ENCODE measurements at places on chromosomes 5 and 9.

DNA sequence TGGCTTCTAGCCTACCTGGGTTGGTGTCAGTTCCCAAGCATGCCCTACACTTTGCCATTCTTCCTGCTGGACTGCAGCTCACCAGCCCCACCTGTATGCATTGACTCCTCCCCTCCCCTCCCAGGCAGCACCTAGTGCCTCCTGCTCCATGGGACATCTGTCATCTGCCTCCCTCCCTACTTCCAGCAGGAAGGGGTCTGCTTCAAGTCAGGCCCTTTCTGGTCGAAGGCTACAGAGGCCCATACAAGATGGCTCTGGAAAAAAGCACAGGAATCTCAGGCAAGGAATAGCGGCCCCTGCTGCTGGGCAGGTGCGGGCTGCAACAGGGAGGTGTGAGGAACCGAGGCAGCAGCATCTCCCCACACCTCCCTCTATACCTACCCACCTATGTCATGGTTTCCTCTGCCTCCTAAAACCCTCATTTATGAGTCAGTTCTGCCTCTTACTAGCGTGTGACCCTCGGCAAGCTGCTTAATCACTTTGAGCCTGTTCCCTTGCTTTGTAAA is 19.7 kb downstream of the WWC1 start:
- no peak for DNase-seq

DNA sequence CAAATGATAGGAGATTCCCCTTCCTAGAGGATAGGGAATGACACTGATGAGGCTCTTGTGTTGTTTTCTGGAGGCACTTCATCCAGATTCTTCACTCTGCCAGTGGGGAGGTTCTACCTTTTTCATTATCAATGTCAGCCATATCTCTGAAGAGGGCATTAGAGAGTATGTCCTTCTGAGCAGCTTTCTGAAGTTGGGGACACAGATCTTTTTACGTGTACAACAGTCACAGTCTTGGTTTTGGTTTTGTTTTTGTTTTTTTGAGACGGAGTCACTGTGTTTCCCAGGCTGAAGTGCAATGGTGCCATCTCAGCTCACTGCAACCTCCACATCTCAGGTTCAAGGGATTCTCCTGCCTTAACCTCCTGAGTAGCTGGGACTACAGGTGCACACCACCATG is 22.6 kb downstream of the CENPH start:
- no peak for DNase-seq

GRCh38 chr9:6109571-6109970 is 94.1 kb upstream of the RANBP6 start:
- DNase-seq = no peak

DNA sequence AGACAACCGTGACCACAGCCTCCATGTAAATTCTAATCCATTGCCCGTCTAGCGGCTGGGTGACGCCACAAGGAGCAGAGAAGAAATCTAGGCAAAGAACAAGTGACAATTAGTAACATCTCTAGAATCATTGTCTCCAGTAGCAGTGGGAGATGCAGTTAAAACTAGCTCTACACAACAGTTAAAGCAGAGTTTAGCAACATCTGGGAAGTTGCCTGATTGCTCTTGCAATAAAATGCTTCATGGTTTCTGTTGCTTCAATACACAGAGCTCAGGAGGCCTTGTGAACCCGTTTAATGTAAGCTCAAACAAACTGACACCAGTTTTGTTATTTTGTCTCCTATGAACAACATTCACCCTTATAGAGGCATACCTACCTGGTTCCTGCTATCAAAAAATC is 369.8 kb upstream of the PDE4D start:
- no peak for DNase-seq

GRCh38 chr5:180316586-180316985 is 24.7 kb upstream of the MAPK9 start:
- DNase-seq = no peak

DNA sequence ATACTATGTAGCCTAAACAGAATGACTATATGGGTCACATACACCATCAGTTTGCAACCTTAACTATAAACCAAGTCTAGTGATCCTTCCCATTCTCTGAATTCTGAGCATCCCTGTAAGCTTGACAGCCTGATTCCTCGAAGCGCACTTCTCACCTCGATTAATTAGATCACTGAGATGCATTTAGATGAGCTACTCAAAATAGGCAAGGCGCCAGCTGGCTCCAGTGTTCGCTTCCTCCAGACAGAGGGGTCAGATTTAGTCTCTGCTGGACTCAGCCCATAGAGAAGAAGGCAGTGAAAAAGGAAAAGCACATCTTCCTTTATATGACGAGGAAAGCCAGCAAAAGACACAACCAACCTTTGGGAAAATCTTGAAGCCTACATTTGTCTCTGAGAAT is 371.5 kb downstream of the MLLT3 start:
- no peak for DNase-seq

DNA sequence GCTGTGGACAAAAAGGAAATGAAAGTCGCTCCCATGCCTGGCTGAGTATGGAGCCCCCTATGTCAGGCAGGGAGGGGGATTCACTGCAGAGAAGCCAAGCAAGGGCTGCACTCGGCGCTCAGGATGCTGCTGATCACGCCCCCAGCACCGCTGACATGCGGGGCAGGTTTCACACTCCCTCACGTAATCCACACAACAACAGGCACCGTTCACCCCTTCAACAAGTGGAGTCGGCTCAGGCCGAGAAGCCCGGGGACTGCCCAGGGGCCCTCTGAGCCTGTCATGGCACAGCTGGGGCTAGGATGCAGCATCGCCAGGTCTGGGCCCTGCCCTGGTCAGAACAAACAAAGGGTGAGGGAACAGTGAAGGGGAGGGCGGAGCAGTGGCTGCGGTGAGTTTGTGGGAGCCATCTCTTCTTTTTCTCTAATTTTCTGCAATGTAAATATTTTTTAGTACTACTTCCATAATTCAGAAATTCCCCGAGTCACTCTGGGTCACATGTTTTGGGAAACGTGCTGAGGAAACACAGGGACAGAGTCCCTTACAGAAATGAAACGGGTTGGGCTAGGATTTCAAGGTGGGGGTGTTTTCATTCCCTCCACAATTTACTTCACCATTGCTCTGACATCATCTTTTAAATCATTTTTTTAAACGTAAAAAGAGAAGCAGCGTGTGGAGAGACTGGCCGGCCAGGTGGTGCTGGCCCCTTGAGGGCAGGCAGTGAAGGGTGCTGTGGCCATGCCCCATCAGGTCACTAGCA is 49.8 kb downstream of the PRRT1B start:
- no peak for DNase-seq

DNA sequence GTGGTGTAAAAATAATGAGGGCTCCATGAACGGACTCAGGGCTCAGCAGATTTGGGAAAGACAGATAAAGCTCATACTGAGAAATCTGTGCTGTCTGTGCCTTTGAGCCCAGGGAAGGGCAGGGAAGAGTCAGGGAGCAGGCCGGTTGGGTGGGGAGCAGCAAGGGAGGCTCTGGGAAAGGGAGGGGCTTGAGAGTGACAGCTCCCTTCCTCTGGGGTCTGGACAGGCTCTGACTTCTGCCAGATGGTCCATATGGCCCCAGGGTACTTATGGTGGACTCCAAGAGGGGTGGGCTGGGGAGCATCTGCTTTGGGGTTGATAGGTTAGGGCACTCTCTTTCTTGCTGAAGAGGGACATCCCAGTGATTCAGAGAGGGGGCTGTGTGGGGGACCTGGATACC is 2.1 kb downstream of the NPR2 start:
- no peak for DNase-seq
